Right renal pelvis (tissue), 4 donors: ENCODE measurements at places on chromosomes 4 and X. TPM values are rescaled to one million over a fixed set of nuclear protein-coding genes. Genes with fewer than 3 reads are reported as not detected.

DNA sequence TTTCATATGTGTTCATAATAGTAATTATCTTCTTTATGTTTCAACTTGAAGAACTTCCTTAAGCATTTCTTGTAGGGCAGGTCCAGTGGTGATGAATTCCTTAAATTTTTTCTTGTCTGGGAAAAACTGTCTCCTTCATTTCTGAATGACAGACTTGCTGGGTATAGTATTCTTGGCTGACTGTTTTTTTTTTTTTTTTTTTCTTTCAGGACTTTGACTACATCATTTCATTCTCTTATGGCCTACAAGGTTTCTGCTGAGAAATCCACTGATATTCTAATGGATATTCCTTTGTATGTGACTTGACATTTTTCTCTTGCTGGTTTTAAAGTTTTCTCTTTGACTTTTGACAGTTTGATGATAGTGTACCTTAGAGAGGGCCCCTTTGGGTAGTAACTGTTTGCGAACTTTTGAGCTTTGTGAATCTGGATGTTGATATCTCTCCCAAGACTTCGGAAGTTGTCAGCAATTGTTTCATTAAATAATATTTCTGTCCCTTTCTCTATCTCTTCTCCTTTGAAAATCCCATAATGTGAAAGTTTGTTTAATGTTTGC, 54.2 kb downstream of the EDA start:
- DNase-seq, result no peak

- no peak for DNase-seq
Measured at GRCh38 chrX:44274096-44274495, 69.4 kb downstream of the EFHC2 start.

GRCh38 chr4:152117933-152118507, 357.2 kb upstream of the GATB start:
- DNase-seq, result no peak

- peak; percentile 68 for DNase-seq
Measured at GRCh38 chr4:40749717-40750460, at the start of gene NSUN7. Gene NSUN7 (plus strand): TSS chr4:40749955. CDS start chr4:40750694, 739 bp downstream.

PABPC1L2A gene
- not detected for polyA plus RNA-seq

APLN gene
- polyA plus RNA-seq, result 8.5 TPM
